Activated CD4-positive, alpha-beta T cell treated with anti-CD3 and anti-CD28 coated beads, Interleukin-2, amount 50 U/mL, for 24 hours (primary cell): ENCODE measurements at places on chromosomes 3 and 15.

- DNase-seq, result no peak
Measured at GRCh38 chr3:26715431-26715830, 92.9 kb downstream of the LRRC3B start.

DNA sequence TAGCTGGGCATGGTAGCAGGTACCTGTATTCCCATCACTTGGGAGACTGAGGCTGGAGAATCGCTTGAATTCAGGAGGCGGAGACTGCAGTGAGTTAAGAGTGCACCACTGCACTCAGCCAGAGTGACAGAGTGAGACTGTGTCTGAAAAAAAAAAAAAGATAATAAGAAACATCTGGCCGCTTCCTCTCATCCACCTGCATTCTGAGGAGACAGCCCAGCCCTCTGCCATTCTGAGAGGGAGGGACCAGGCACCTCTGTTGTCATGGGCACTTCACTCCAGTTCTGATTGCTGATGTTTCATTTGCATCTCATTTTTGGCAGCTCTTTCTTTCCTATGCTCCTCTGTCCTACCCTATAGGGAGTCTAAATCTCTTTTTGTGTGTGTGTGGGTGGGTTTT, 36.4 kb upstream of the GSK3B start:
- DNase-seq, result no peak

- no peak for DNase-seq
Measured at GRCh38 chr15:96338766-96339618, 8.5 kb downstream of the NR2F2 start.

- no peak for DNase-seq
Measured at GRCh38 chr15:77535845-77536244, 96.9 kb downstream of the LINGO1 start.

DNA sequence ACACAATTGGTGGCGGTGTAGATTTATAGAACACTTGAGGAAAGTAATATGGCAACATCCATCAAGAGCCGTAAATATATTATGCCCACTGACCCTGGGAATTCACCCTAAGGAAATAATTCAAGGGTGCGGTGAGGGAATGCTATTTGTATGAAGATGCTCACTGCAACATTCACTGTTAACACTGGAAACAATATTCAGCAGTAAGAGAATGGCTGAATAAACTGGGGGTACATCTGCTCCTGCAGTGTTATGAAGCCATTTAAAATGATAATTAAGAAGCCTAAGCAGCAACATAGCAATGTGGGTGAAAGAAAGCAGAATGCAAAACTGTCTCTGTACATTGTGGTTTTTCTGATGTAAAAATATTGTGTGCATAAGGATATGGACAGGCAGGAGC, 87.6 kb downstream of the RAB11A start:
- DNase-seq, result no peak

GRCh38 chr15:70504299-70504951, 258.9 kb downstream of the UACA start:
- no peak for DNase-seq

DNA sequence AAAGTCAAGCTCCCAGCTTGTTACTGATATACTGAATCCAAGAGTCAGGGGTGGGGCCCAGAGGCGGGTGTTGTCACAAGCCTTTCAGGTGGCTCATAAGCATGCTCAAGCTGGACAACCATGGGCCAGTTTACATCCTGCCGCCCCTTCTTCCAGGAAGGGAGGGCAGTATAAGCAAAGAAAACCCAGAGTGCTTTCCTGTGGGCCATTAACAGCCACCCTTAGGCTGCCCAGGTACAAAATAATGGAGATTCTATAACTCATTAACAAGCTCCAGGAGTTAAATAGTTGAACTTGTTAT, 183.2 kb downstream of the NTRK3 start:
- DNase-seq, result no peak
